ENCODE measurements at places on chromosomes 4 and X.
A peak's percentile ranks its signal among the peaks of the same experiment; 100 is the strongest.

GRCh38 chr4:145868637-145869409 is 69.8 kb downstream of the ZNF827 start:
- H3K36me3 ChIP-seq, result no peaks in the 10 kb centered on the region
- H3K4me1 ChIP-seq, result no peaks in the 10 kb centered on the region
- no peak overlapping the region for H3K4me3 ChIP-seq
- H3K27me3 ChIP-seq, result no peaks in the 10 kb centered on the region

- H3K36me3 ChIP-seq, result no peaks in the 10 kb centered on the region
- no peaks in the 10 kb centered on the region for H3K4me1 ChIP-seq
- H3K4me3 ChIP-seq, result no peak overlapping the region
- H3K27ac ChIP-seq, result no peak overlapping the region
- no peaks in the 10 kb centered on the region for H3K27me3 ChIP-seq
- no peak for DNase-seq
Observed at GRCh38 chrX:13123247-13123856, 78.9 kb upstream of the FAM9C start.

DNA sequence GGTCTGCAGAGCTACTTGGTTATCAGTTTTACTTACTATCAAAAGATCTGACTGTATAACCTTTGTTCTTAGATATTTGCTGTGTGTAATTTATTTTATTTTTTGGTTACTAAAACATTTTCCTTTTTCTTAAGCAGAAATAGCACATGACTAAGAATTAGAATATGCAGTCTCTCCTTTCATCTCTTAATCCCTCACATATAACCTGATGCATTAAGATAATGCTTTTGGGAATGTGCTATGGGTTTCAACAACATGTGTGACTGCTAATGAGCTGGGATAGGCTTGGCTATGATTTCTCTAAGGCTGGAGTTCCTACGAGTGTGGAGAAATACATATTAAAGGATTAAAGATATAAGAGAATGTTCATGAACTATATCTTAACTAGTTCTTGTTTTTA is 41.5 kb downstream of the SHROOM3 start:
- no peaks in the 10 kb centered on the region for H3K4me1 ChIP-seq
- DNase-seq, result no peak
- no peak overlapping the region for H3K4me3 ChIP-seq

GRCh38 chr4:120682981-120683380 is 239.5 kb downstream of the PRDM5 start:
- H3K27me3 ChIP-seq, result no peaks in the 10 kb centered on the region
- no peaks in the 10 kb centered on the region for H3K4me1 ChIP-seq
- no peak overlapping the region for H3K27ac ChIP-seq
- no peak overlapping the region for H3K4me3 ChIP-seq
- no peaks in the 10 kb centered on the region for H3K36me3 ChIP-seq

DNA sequence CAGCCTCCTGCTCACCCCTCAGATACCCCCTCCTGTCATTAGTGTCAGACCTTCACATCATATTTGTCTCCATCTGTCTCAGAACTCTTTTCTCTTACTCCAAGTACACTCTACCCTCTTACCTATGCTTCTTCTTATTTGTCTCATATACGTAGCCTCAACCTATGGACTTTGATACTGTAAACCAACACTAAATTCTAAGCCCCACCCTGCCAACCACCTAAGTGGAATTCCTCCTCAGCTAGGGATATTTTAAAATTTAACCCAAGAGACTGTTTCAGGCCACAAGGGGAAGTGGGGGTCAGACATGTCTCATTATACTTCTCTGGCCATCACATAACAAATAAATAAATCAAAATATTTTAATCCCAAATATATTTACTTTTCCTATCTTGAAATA is 778.1 kb upstream of the GRID2 start:
- H3K27me3 ChIP-seq, result no peaks in the 10 kb centered on the region
- H3K27ac ChIP-seq, result no peak overlapping the region
- no peak overlapping the region for H3K4me3 ChIP-seq
- H3K4me1 ChIP-seq, result no peaks in the 10 kb centered on the region
- no peak for DNase-seq

- no peaks in the 10 kb centered on the region for H3K27me3 ChIP-seq
- DNase-seq, result no peak
- peaks cover 4% of the 10 kb centered on the region for H3K4me1 ChIP-seq
Observed at GRCh38 chr4:151462554-151462953, 53.6 kb downstream of the FHIP1A start.

- no peaks in the 10 kb centered on the region for H3K4me1 ChIP-seq
- no peak overlapping the region for H3K27ac ChIP-seq
- peak overlapping the region; percentile 63 for H3K4me3 ChIP-seq
- peak; percentile 60 for DNase-seq
Observed at GRCh38 chrX:74924449-74925224, 615 bp downstream of the NEXMIF start.

DNA sequence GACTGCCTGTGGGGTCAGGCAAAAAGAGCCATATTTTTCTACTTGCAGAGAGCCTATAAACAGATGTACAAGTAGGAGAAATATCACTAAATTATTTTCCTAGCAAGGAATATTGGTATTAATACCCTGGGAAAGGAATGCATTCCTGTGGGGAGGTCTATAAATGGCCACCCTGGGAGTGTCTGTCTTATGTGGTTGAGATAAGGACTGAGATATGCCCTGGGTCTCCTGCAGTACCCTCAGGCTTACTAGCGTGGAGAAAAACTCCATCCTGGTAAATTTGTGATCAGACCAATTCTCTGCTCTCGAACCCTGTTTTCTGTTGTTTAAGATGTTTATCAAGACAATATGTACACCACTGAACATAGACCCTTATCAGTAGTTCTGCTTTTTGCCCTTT is 35.4 kb downstream of the C4orf33 start:
- H3K27ac ChIP-seq, result no peak overlapping the region
- no peaks in the 10 kb centered on the region for H3K27me3 ChIP-seq
- H3K4me3 ChIP-seq, result no peak overlapping the region
- H3K36me3 ChIP-seq, result no peaks in the 10 kb centered on the region
- DNase-seq, result no peak
- no peaks in the 10 kb centered on the region for H3K4me1 ChIP-seq

- H3K36me3 ChIP-seq, result no peaks in the 10 kb centered on the region
- H3K27me3 ChIP-seq, result no peaks in the 10 kb centered on the region
- H3K4me3 ChIP-seq, result no peak overlapping the region
- no peak overlapping the region for H3K27ac ChIP-seq
Observed at GRCh38 chrX:154721155-154721554, 29.7 kb downstream of the GAB3 start.

- no peak for DNase-seq
- no peaks in the 10 kb centered on the region for H3K36me3 ChIP-seq
- H3K27me3 ChIP-seq, result no peaks in the 10 kb centered on the region
- H3K4me3 ChIP-seq, result no peak overlapping the region
- no peak overlapping the region for H3K27ac ChIP-seq
- H3K4me1 ChIP-seq, result peaks cover 13% of the 10 kb centered on the region
Observed at GRCh38 chr4:139889264-139889663, 223.6 kb downstream of the MGST2 start.

DNA sequence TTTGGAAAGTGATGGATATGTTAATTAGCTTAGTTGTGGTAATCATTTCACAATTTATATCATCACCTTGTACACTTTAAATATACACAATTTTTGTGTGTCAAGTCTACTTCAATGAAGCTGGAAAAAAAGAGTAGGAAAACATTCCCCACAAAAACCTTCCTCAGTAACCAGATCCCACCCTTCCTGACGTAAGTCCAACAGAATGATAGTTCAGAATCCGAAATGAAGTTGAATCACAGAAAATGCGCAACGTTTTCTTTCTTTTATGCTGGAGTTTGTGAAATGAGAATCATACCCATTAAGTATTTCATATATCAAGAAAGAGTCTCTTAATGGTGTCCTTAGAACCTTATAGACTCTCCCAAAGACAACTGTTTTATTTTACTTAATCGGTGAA is 292.9 kb downstream of the USP46 start:
- H3K4me3 ChIP-seq, result no peak overlapping the region
- no peaks in the 10 kb centered on the region for H3K36me3 ChIP-seq
- H3K27me3 ChIP-seq, result no peaks in the 10 kb centered on the region
- H3K4me1 ChIP-seq, result no peaks in the 10 kb centered on the region

- H3K36me3 ChIP-seq, result no peaks in the 10 kb centered on the region
- no peak for DNase-seq
- no peak overlapping the region for H3K27ac ChIP-seq
Observed at GRCh38 chrX:34770511-34770910, 113.4 kb upstream of the TMEM47 start.

DNA sequence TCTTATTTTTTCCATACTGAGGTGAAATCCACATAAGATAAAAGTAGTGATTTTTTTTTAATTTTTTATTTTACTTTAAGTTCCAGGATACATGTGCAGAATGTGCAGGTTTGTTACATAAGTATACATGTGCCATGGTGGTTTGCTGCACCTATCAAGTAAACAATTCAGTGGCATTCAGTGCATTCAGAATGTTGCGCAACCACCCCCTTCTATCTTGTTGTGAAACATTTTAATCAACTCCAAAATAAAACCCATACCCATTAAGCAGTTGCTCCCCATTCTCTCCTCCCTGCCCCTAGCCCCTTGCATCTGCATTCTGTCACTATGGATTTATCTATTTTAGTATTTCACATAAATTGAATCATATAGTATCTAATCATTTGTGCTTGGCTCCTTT is 121.2 kb downstream of the KLHL13 start:
- no peak for DNase-seq
- no peaks in the 10 kb centered on the region for H3K36me3 ChIP-seq
- H3K27ac ChIP-seq, result no peak overlapping the region
- H3K4me1 ChIP-seq, result no peaks in the 10 kb centered on the region
- no peak overlapping the region for H3K4me3 ChIP-seq

GRCh38 chr4:57064811-57065711 is 45.1 kb downstream of the IGFBP7 start:
- no peaks in the 10 kb centered on the region for H3K27me3 ChIP-seq
- no peak overlapping the region for H3K4me3 ChIP-seq
- DNase-seq, result no peak
- no peak overlapping the region for H3K27ac ChIP-seq
- H3K36me3 ChIP-seq, result no peaks in the 10 kb centered on the region
- H3K4me1 ChIP-seq, result no peaks in the 10 kb centered on the region

DNA sequence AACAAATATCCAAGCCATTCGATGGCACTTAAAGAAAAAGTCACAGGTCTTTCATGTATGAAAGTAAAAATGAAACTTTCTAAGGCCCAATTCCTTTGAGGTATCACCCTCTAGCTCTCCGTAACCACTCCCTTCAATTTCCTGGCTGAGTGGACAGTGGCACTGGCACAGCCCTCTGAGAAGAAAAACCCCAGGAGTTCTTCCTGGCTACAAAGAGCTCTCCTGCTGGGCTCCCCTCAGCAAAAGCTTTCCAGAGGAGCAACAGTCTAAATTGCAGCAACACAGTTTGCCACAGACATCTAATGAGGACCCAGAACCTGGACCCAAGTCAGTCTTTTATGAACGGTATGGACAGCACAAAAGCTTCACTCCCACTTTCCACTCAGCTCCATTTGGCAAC is 71.8 kb downstream of the FUNDC1 start:
- no peaks in the 10 kb centered on the region for H3K36me3 ChIP-seq
- no peaks in the 10 kb centered on the region for H3K27me3 ChIP-seq
- DNase-seq, result no peak
- H3K4me1 ChIP-seq, result no peaks in the 10 kb centered on the region
- no peak overlapping the region for H3K27ac ChIP-seq

GRCh38 chr4:88447371-88448095 is 9.4 kb upstream of the HERC5 start:
- DNase-seq, result no peak
- no peak overlapping the region for H3K4me3 ChIP-seq
- no peak overlapping the region for H3K27ac ChIP-seq
- no peaks in the 10 kb centered on the region for H3K27me3 ChIP-seq
- peaks cover 4% of the 10 kb centered on the region for H3K4me1 ChIP-seq

DNA sequence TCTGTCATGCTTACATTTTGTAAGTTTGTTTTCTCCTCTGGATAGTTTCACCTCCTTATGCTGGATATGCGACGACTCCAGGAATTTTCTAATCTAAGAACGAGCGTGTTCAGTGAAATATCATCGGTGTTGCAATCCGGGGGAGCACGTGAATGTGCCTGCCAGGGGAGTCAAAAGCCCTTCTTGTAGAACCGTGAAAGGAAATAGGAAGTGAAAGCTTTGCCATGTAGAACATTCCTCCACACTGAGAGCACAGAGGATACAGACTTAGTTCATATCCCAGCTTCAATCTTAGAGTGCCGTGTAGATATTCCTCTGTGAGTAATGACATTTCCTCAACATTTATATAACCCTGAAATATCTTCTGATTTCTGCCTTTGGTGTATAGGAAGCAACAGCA is 121.2 kb downstream of the VEGFC start:
- DNase-seq, result no peak
- no peak overlapping the region for H3K4me3 ChIP-seq
- no peaks in the 10 kb centered on the region for H3K4me1 ChIP-seq
- no peaks in the 10 kb centered on the region for H3K36me3 ChIP-seq
- no peaks in the 10 kb centered on the region for H3K27me3 ChIP-seq
- H3K27ac ChIP-seq, result no peak overlapping the region

GRCh38 chr4:75584067-75584466 is 28.2 kb downstream of the ODAPH start:
- no peaks in the 10 kb centered on the region for H3K27me3 ChIP-seq
- no peaks in the 10 kb centered on the region for H3K4me1 ChIP-seq
- no peaks in the 10 kb centered on the region for H3K36me3 ChIP-seq
- no peak overlapping the region for H3K4me3 ChIP-seq
- no peak for DNase-seq
- H3K27ac ChIP-seq, result no peak overlapping the region

DNA sequence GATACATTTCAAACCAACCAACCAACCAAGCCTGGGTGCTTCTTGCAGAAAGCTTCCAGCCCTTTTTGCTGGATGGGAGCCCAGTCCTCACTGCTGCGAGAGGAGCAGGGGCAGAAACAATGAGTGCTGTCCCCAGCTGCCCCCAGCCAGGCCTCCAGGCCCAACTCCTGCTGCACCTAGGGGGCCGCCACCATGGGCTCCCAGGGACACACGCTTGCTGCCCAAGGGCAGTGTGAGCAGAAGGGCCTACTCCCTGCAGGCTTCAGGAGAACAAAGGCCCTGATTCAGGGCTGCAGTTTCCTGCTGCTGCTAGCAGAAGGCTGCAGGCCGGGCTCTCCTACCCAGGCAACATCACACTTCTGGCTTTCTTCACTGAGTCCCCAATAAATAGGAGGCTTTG is 37.7 kb upstream of the ENPP6 start:
- H3K4me1 ChIP-seq, result no peaks in the 10 kb centered on the region
- H3K27me3 ChIP-seq, result no peaks in the 10 kb centered on the region
- no peaks in the 10 kb centered on the region for H3K36me3 ChIP-seq
- DNase-seq, result no peak
- no peak overlapping the region for H3K4me3 ChIP-seq
- no peak overlapping the region for H3K27ac ChIP-seq

DNA sequence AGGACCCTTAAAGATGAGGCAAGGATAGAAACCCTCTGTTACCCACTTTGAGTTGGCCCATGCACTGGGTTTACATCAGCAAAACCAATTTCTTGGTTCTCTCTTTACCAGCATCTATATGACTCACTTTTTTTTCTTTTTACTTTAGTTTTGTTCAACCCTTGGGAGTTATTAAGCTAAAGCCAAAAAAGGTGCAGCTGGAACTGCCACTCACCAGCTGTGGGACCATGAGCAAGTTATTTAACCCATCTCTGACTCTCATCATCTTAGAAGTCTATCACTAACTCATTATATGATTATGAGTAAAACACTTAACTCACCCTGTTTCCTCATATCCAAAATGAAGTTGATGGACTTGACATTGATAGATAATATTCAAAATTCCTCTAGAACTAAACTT is 53.4 kb downstream of the GABRB1 start:
- no peaks in the 10 kb centered on the region for H3K27me3 ChIP-seq
- no peak overlapping the region for H3K27ac ChIP-seq
- no peaks in the 10 kb centered on the region for H3K4me1 ChIP-seq
- H3K36me3 ChIP-seq, result no peaks in the 10 kb centered on the region
- no peak overlapping the region for H3K4me3 ChIP-seq
- no peak for DNase-seq

- H3K27me3 ChIP-seq, result no peaks in the 10 kb centered on the region
- no peaks in the 10 kb centered on the region for H3K36me3 ChIP-seq
- H3K4me3 ChIP-seq, result no peak overlapping the region
Observed at GRCh38 chrX:137166591-137166990, 132.8 kb upstream of the GPR101 start.

Data from H1 (cell line).